Activated CD4-positive, alpha-beta T cell treated with anti-CD3 and anti-CD28 coated beads, Interleukin-2, Interleukin-6, amounts not matched to agents 100 ng/mL and 50 ng/mL, durations not matched to agents 16 hours and 8 hours (primary cell): ENCODE measurements at places on chromosomes 16 and 17.

GRCh38 chr16:22358000-22358399, 16.4 kb downstream of the CDR2 start:
- no peak for DNase-seq

DNA sequence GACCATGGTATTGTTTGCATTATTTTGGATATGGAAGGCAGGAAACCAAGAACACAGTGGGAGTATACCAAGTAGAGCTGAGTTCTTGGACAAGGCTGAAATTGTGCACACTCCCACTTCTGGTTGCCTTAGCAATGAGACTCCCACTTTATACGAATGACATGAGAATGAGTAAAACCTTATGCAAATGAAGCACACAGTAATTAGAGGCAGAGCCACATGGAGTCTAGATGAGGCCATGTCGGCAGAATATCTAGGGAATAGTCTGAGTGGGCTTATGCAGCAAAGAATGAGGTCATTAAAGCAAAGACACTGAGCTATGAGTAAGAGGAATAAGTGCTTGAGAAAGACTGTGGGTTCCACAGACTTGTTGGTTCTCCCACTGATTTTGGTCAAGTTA, 178.7 kb downstream of the GRIN2A start:
- no peak for DNase-seq

DNA sequence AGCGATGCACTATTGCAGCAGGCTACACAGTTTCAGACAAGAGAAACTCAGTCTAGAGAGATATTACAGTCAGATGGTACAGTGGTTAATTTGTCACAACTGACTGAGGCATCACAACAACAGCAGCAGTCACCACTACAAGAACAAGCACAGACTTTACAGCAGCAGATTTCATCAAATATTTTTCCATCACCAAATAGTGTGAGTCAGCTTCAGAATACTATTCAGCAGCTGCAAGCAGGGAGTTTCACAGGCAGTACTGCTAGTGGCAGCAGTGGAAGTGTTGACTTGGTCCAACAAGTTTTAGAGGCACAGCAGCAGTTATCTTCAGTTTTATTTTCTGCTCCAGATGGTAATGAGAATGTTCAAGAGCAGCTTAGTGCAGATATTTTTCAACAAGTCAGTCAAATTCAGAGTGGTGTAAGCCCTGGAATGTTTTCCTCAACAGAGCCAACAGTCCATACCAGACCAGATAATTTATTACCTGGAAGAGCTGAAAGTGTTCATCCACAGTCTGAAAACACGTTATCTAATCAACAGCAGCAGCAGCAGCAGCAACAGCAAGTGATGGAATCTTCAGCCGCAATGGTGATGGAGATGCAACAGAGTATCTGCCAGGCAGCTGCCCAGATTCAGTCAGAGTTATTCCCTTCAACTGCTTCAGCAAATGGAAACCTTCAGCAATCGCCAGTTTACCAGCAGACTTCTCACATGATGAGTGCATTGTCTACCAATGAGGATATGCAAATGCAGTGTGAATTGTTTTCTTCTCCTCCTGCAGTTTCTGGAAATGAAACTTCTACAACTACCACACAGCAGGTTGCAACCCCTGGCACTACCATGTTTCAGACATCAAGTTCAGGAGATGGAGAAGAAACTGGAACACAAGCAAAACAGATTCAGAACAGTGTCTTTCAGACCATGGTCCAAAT, 34.1 kb downstream of the NQO1 start:
- DNase-seq = peak; percentile 12

GRCh38 chr16:81526199-81526598, 81.6 kb downstream of the CMIP start:
- no peak for DNase-seq
